GM23248 (cell line): ENCODE measurements at places on chromosomes 7 and 10. TPM values are rescaled to one million over a fixed set of nuclear protein-coding genes. Genes with fewer than 3 reads are reported as not detected.
A peak's percentile ranks its signal among the peaks of the same experiment; 100 is the strongest.

Gene ZNF107
- 1.6 and 2.5 TPM in 2 replicates for polyA plus RNA-seq

Gene MOGAT3
- not detected in 2 replicates for polyA plus RNA-seq

Gene TFR2
- polyA plus RNA-seq, result 0.28 and 0.79 TPM in 2 replicates

Gene ZNF789
- polyA plus RNA-seq, result 4.5 and 5.3 TPM in 2 replicates

Gene HMX2
- not detected in 2 replicates for polyA plus RNA-seq

GRCh38 chr10:3827266-3827665, 42.3 kb upstream of the KLF6 start:
- no peak for DNase-seq

GRCh38 chr7:130901209-130901783, 167.3 kb upstream of the KLF14 start:
- DNase-seq, result peak; percentile 98

- no peak for DNase-seq
Measured at GRCh38 chr10:103786020-103786419, 69.4 kb downstream of the SH3PXD2A start.

GRCh38 chr10:72783410-72783833, 91.5 kb downstream of the MCU start:
- DNase-seq, result peak; percentile 12

GRCh38 chr10:101241840-101242707, 12.8 kb upstream of the LBX1 start:
- no peak for DNase-seq

DNA sequence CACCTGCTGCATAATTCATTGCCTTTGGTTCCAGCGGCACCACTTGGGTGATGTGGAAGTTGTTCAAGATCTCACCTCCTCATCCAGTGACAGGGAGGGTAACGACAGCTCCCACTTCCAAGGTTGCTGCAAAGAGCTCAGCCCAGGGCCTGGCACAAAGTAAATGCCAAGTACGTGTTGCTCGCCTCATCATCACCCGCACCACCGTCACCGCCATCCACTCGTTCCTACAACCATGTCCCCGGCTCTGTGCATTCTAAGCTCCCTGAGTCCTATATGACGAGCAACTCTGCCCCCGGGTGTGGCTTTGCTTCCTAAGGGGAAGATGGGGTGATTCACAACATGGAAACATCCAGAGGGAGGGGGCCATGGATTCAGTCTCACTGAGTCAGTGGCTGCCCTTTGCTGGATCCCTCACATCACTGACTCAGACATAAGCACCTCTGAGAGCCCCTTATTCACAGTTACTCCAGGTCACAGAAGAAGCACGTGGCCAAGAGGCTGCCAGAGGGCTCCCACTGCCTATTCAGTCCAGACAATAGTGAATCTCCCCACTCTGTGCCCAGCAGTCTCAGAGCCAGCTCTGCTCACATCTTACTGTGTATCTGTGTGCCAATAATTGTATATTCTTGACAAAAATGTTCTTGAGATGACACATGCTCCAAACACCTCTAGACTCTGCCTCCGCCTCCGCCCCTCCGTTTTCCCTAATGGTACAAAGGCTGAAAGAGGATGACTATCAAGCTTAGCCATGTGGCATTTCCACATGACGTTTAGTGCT, 159.1 kb downstream of the GFRA1 start:
- DNase-seq, result peak; percentile 98

DNA sequence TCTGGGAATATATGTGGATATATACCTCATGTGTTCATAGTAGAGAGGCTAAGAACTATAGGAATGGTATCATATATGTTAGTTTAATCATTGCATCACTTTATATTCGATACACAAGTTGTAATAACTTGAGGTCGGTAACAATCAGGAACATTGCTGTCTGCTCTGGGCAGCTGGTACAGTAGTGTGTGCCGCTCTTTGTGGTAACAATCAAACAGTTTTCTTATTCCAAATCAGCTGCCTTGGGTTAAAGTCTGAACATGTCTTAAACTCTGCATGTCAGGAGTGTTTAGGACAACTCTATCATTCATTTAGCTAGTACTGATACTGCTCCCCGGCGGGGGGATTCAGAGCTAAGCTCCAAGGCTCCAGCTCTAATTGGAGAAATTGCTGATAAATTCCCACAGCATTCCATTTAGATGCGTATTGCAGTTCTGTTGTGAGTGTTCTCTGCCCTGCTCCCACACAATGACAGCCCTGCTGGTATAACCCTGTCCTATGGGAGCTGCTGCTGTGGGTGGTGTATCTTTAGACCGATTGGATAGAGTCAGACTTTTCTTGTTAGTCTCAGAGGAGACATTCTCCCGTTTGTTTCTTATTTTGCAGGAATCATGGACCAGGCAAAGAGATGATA, 707.5 kb upstream of the FZD8 start:
- peak; percentile 89 for DNase-seq

DNA sequence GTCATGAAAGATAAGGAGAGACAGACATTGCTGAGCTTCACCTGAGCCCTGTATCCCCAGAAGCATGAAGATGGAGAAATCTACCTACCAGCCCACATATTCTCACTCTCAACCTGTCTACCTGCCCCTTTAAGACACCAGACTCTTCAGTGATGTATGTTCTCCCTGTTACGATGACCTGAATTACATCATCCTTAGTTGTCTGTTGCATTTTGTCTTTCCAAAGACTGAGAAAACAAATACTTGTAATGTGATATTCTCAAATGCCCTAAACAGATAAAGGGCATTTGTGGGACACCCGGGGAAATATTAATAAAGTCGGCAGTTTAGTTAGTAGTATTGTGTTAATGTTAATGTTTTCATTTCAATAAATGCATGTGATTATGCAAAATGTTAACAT, 305.8 kb upstream of the IGFBP3 start:
- DNase-seq, result peak; percentile 24

DNA sequence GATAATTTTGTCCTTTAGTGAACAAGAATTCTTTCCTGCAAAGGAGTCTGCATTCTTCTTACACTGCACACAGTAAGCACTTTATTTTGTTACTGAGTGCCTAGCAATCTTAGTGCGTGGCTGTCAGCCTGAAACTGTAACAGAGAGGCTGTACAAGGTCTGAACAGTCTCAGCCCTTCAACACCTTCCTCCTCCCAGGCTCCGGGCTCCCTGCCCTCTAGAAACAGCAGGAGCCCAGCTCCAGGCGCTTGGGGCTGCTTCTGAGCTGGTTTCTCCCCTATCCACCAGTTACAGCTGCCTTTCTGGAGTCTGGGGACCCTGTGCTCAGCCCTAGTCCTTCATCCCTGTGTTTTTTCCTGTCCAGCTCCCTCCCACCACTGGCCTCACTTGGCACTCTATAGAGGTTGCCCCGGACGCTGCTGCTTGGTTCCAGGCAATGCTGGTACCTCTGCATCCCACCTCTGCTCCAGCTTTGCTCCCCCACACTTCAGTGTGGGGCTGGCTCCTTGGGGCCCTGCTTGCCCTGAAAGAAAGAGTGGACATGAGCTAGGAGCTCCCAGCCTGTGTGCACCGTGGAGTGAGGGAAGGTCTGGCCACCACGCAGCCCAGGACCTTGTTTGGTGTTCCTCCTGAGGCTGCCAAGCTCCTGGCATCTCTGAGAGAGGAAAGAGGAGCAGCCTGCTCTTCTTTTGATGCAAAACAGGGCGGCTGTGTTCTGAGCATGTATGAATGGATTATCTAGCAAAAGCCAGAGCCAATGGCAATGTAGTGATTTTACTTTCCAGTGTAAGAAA, 251.2 kb upstream of the GRB10 start:
- DNase-seq, result no peak

GRCh38 chr10:62779487-62780248, 24.9 kb upstream of the ADO start:
- DNase-seq, result peak; percentile 69

DNA sequence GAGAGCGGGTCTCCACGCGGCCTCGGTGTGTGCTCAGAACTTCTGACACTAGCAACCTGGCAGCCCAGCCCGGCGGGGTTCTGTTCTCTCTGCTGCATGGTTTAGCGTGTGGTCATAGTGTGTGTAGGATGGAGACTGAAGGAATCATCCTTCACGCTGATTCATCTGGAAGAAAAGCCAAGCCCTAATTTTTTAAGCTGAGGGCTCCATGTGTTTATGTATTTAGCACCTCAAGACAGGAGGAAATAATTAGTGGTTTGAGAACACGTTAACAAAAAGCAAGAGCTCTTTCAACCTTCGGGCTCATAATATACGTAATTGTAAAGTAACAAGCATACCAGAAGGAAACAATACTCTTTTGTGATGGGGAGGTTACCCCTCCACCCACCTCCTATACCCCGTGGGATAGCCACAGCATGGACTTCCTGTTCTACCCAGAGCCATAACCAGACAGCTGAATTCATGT, 504.6 kb upstream of the MKI67 start:
- DNase-seq, result peak; percentile 74

DNA sequence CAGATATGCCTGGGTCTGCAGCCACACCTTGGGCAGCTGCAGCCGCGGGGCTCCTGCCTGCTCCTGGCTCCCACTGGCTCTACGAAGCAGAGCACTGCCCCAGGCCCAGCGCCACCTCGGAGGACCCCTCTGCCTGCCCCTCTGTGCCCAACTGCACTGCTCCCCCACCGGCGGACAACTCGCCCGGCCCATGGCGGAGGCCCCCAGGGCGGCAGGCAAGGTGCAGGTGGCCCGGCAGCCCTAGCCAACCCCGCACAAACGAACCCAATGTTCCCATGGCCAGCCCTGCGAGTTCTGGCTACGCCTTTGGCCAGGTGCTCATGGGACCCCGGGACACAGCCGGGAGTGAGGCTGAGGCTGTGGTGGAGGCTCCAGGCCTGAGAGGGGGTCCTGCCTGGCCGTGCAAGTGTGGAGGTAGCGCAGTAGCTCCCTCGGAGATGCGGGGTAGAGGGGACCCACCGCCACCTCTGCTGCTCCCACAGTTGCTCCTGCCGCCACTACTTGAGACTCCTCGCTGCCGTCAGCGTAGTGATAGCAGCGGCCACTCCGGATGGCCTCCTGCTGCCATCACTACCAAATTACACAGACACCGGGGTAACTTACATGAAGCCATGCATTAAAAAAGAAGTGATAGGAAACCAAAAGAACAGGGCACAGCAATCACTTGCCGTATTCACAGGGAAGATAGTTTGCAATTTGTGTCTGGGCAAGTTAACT, 97.3 kb upstream of the SP4 start:
- no peak for DNase-seq

DNA sequence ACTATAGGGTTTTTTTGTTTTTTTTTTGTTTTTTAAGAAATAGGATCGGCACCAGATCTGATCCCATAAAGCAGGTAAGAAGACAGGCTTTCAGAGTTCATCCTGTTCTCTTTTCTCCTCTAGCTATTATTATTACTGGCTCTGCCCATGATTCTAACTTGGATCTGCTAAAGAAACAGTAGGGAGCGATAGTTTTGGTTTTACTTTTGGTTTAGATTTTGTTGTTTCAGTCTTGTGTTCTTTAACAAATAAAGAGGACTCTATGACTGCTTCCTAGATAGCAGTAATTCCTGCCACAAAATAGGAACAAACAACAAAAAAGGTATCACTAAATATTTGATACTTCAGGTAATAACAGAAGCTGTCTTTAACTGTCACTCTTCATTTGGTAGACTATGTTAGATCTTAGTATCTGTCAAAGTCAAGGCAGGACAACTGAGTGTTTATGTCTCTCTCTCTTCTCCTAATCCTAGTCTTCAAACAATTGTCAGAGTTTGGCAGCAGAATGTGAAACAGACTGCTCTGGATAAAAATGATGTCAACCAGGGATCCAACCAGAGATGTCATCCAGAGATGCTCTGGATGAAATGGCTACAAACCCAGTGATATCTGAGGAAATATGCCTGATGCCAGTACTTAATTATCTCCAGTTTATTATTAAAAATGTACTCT, 99.8 kb downstream of the KMT2C start:
- DNase-seq, result peak; percentile 9

GRCh38 chr10:79376751-79377556, 29.7 kb downstream of the PPIF start:
- no peak for DNase-seq

DNA sequence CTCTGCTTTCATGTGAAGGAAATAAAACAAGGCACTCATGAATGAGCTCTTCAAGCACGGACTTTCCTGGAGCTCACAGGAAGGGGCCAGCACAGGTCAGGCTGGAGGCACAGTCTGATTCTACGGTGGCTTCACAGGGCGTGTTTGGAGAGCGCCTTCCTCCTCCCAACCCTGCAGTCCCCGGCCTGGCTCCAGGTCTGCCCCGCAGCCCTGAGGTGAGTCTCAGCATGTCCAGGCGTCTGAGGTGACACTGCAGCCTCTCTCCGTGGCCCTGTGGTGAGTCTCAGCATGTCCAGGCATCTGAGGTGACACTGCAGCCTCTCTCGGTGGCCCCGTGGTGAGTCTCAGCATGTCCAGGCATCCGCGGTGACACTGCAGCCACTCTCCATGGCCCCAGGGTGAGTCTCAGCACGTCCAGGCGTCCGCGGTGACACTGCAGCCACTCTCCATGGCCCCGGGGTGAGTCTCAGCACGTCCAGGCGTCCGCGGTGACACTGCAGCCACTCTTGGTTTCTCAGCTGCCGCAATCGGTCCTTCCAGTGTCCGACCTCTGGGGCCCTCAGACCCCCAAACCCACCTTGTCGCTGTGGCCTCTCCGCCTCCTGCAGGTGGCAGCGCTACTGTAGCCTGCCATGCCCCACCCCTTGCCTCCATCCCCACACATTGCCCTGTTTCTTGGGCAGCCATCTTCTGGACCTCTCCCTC, 381.7 kb downstream of the DNAJB6 start:
- DNase-seq, result no peak

- no peak for DNase-seq
Measured at GRCh38 chr10:113843972-113844485, 9.9 kb downstream of the DCLRE1A start.

GRCh38 chr10:121694966-121695643, 96.9 kb upstream of the FGFR2 start:
- DNase-seq, result no peak

DNA sequence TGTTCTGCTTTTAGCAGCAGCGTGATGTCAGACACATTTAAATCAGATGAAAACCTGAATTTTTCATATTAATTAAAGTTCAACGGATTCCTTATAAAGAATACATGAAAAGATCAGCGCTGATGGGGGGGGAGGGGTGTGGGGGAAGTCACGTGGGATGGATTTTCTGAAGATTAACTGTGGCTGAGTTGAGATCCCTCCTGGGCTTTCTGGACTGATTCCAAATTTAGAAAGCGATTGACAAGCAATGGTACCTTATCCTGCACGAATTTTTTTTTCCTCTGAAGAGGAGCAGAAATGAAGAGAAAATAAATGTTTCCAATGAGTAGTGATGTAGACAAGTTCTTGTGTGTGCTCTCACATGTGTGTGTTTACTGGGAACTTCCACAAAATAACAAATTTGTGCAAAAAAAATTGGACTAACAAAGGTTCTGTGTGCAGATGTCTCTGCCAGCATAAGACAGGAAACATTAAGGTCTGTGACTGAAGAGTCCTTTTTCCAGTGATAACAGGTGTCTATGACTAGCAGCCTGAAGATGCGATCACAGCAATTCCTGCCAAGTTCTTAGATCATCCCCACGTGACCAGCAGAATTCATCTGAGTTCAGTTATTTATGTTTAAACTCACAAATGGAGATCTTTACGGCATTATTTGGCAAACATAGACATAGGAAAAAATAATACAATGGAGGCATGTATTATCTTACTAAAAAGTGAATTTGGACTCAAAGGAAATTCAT, 585.2 kb upstream of the CELF2 start:
- DNase-seq, result no peak
